ENCODE measurements at places on chromosomes 16 and 17. TPM values are rescaled to one million over a fixed set of nuclear protein-coding genes. Genes with fewer than 3 reads are reported as not detected.

ULK2 gene
- total RNA-seq: 19.1 TPM

ADAMTS18 gene
- total RNA-seq: under 0.01 TPM

MYH3 gene
- 0.77 TPM for total RNA-seq

TNP2 gene
- total RNA-seq: not detected

CCL4 gene
- total RNA-seq: not detected

CD300LG gene
- total RNA-seq: not detected

MARVELD3 gene
- total RNA-seq: not detected

RNF112 gene
- total RNA-seq: 2.1 TPM

PAGR1 gene
- 21.1 TPM for total RNA-seq

FOXN1 gene
- under 0.01 TPM for total RNA-seq

ABCC3 gene
- total RNA-seq: 2.2 TPM
